ENCODE measurements at places on chromosomes 4 and X. TPM values are rescaled to one million over a fixed set of nuclear protein-coding genes. Genes with fewer than 3 reads are reported as not detected.

DNA sequence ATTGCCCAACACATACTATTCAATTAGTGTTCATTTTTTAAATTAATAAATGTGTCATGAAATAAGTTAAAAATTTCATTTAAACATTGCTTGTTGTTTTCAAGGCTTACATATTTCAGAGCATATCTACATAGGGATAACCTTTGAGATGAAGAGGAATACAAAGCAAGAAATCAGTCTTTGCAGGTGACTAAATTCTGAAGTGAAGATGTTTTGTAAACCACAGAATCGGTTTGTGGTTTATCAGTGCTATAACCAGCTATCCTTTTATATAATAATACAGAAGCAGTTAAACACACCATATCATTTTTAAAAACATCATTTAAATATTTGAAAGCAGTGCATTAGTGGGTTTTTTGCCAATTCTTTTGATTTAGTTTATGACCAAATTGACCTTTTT is 26.9 kb downstream of the FAM241A start:
- DNase-seq = no peak

DNA sequence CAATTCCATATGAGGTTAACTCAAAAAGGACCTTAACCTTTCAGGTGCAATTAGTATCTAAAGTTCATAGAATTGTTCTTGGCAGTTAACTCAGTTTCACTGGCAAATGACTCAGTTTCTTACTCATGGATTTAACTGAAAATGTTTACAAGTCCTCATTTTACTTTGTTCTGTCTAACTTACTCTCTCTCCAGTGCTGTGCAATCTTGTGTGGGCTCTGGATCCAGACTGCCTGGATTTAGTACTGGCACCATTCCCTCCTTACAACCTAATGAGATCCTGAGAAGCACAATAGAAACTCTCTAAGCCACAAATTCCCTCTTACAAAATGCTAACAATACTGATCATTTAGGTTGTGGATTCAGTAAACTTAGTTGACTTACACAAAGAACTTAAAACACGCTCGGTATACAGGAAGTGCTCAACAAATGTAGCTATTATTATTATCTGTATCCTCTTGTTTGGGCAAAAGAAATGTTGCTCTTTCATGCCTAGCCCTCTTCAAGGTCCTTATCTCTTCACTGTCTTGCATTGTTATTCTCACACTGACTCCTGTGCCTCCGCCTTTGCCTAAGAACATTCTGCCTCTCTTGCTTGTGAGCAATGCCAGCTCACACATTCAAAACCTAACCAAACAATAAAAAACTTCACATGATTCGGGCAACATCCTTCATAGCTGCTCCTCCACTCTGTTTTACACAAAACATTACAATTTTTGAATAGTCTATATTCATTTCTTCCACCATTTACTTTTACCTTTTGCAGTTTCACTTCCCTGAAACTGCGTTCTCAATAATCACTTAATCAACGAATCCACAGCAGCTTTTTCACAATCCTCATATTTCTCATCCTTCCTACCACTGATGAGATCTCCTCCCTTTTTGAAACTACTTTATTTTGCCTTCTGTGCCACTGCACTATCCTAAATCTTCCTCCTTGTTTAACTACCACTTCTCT is 91.8 kb downstream of the PDE5A start:
- DNase-seq = no peak

TRAM1L1 gene
- total RNA-seq = 0.65 TPM

DNA sequence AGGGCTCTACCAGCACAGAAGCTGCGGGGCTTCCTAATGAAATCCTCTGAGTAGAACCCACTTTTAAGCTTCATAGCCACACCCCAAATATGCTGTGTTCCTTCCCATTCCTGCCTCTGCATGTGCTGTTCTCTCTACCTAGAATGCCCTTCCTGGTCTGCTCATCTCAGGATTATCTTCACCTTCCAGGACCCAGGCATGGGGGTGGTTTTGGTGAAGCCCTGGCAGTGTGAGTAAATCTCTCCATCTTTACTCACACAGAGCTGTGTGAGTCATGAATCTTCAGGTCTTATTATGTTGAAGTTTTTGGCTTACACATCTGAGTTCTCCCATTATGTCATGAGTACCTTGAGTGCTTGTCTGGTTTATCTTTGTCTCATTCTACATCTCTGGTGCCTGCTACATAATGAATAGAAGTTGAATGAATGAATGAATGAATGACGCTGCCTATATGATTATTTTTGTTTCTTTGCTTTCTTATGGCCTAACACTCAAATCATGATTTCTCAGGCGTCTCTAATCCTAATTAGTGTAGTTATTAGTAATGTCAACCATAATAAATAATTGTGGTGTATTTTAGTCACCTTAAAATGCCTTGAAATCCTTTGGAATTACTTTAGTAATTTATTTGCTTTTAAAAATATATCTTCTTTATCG is 41.9 kb downstream of the HADH start:
- DNase-seq = no peak

FABP2 gene
- not detected for total RNA-seq

DNA sequence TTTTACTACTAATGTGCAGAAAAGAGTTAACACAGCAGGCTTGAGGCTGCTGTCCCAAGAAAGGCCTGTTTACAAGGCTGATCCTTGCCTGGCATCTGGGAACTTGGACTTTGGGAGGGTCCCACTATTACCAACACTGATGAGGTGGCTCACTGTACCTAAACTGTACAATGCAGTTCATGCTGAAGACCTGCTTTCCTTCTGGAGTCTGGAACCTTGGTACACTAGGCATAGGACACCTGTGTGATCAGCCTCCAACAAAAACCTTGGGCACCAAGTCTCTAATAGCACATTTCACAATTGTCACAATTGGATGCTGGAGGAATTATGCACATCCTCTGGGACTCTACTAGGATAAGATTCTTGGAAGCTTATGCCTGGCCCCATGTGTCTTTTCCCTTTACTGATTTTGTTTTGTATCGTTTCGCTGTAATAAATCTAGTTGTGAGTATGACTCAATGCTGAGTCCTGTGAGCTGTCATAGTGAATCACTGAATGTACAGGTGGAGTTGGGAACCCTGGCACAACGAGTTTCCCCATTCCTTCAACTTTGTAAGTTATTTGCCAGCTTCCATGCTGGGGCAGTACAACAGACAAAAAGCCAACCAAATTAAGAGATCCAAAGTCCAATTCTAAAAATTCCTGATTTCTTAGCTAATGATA is 45.9 kb downstream of the TEC start:
- DNase-seq = no peak

FGD1 gene
- 1.1 TPM for total RNA-seq

GRCh38 chr4:182139491-182139890 is 103.7 kb upstream of the TENM3 start:
- DNase-seq = no peak

- peak; percentile 65 for DNase-seq
Observed at GRCh38 chrX:51496501-51497291, at the start of gene NUDT11. TSS of gene NUDT11 (minus strand) at chrX:51496592. CDS start at chrX:51496444, 148 bp downstream.

DNA sequence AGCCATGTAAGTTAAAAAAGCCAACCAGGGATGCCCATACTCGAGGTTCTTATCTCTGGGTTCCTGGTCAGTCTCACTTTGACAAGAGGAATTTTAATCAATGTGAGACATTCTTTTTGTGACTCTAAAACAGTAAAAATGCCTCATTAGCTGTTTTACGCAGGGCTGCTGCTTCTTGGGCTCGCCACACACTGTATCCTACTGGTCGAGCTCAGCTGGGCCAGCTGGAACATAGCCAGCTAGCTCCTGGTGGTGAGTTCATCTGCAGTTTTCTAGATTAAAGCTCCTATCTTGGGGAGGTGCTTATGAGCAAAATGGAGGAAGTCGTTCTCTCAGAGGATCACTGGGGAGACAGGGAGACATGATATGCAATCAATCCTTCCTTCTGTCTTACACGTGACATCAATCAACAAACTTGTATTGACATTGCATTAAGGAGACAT is 55.9 kb upstream of the LEF1 start:
- no peak for DNase-seq

GRCh38 chr4:183783991-183784553 is 121.0 kb upstream of the STOX2 start:
- DNase-seq = no peak

DNA sequence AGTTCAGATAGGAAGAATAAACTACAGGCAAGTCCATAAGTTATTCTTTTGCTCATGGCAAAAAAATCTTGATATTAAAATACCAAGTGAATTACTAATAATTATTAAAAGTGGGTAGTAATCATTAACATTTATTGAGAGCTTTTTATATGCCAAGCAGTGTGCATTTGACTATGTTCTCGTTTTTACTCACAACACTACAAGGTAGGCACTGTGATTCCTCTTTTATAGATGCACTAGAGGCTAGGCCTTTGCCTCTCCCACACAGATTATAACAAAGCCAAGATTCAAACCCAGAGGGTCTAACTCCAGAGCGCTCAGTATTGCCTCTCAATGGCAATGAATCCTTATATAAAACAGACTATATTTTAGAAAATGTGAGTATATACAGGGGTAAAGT is 254.2 kb downstream of the NAF1 start:
- DNase-seq = no peak

GRCh38 chr4:135256111-135256510 is 1054.5 kb upstream of the PABPC4L start:
- DNase-seq = no peak

DNA sequence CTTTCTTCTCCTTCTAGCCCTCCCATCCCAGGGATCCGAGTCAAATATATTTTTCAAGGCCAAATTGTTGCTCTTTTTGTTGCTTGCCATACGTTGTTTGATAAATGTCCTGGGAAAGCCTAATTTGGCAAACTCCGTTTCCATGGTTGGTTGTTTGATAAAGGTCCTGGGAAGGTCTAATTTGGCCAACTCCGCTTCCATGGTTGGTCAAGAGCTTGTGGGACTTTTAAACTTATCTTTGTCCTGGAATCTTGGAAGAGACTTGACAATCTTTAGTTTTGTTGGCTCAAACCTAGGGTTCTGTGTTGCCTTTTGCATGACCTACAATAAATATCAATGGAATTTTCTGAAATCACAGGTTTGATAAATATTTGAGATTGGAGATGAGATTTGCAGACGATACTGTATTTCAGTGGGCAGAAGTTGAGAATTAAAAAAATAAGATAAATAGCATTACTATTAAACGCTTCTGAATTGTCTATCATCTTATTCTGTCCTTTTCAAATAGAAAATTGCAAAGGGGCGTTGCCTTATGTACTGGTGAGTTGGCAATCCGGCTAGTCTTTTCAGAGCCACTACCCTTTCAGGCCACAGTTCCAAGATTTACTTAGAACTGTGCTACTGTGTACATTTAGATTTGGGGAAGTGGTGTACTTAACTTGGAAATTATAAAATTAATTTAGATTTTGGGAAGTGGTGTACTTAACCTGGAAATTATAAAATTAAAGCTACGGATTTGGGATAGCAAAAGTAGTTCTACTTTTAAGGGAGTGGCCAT is 804 bp downstream of the OSTC start:
- peak; percentile 74 for DNase-seq

TDO2 gene
- not detected for total RNA-seq

- no peak for DNase-seq
Observed at GRCh38 chrX:116379854-116380253, 56.6 kb upstream of the SLC6A14 start.

GRCh38 chr4:37982736-37983135 is 22.5 kb downstream of the PTTG2 start:
- DNase-seq = no peak

DNA sequence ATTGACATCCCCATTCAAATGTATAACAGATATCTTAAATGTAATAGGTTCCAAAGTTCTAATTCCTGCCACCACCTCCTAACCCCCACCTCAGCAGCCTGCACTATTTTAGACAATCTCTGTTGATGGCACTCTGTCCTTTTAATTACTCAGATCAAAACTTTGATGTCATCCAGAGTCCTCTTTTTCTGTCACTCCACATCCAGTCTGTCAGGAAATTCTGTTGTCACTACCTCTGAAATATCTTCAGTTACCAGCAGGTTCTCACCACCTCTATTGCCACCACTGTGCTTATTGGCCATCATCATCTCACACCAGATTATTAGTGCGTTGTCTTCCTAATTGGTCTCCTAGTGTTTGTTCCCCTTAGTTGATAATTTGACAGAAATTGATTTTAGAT is 76.2 kb downstream of the PTPN13 start:
- no peak for DNase-seq

- no peak for DNase-seq
Observed at GRCh38 chrX:23666282-23666681, 1.0 kb upstream of the PRDX4 start.

DNA sequence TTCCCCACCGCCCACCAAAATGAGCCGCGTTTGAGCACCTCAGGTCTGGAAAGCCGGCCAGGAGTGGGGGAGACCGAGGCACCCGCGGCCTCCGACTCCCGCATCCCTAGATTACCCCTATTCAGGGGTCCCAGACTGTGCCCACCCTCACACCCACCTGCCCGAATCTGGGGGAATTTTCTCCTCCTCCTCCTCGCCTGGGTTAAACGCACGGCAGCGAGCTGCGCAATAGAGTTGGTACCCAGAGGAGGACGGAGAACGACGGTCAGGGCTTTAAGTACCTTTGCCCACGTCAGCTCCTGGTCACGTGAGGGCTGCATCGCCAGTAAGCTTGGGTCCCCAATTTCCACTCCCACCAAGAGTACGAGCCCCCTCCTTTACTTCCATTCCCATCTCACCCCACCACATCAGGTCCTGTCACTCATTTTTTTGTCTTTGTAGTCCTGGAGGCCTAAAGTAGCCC is at the start of gene ARMCX2:
Gene ARMCX2 (minus strand): TSS at position 250 of the 463 bp plus-strand sequence. CDS start 2,262 bp downstream, outside the sequence.
- peak; percentile 43 for DNase-seq

PGAM4 gene
- total RNA-seq = not detected

KLB gene
- total RNA-seq = under 0.01 TPM

GRCh38 chrX:115038406-115038805 is 21.0 kb upstream of the IL13RA2 start:
- no peak for DNase-seq

- DNase-seq = no peak
Observed at GRCh38 chr4:65791111-65791811, 121.0 kb upstream of the EPHA5 start.

DNA sequence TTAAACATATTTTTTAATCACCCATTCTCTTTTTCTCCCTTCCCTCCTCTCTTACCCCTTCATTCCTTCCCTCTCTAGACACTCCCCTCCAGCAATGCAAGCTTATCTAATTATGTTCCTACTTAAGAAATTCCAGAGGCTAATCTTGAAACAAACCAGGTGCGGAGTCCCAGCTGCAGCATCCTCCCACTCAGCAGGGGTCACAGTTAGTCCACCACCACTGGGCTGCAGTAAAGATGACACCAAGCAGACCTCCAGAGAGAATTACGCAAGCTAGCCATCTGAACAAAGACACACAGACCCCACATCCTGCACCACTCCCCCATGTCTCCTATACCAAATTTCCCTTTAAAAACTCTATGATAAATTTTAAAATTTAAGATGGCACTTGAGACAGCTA is 13.9 kb upstream of the SEC24B start:
- DNase-seq = no peak
